ENCODE measurements at places on chromosomes 2 and 18.
A peak's percentile ranks its signal among the peaks of the same experiment; 100 is the strongest.

GRCh38 chr2:65922794-65923193, 490.4 kb upstream of the SPRED2 start:
- peak; percentile 79 for DNase-seq

- DNase-seq = no peak
Measured at GRCh38 chr2:59968441-59968840, 585.0 kb downstream of the BCL11A start.

GRCh38 chr2:25286025-25286400, 55.7 kb downstream of the DNMT3A start:
- peak; percentile 73 for DNase-seq

- DNase-seq = no peak
Measured at GRCh38 chr2:45925026-45925425, 273.6 kb downstream of the PRKCE start.

DNA sequence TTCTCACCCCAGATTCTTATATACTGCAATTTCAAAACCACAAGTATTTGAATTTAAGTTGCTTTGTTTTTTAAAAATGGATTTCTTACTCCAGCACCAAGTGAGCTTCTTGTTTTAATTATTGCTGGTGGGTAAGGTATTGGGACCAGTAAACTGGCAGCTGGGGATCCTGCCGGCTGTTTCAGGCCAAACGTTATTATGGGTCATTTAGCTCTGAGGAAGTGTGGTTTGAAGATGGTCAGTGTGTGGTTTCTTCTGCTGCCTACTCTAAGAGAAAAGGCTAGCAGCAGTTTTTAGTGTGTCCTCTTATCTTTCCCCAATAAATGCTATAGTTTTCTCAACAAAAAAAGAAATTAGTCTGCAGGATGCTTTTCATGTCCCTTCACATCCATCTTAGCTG, 30.6 kb downstream of the CFAP221 start:
- no peak for DNase-seq

DNA sequence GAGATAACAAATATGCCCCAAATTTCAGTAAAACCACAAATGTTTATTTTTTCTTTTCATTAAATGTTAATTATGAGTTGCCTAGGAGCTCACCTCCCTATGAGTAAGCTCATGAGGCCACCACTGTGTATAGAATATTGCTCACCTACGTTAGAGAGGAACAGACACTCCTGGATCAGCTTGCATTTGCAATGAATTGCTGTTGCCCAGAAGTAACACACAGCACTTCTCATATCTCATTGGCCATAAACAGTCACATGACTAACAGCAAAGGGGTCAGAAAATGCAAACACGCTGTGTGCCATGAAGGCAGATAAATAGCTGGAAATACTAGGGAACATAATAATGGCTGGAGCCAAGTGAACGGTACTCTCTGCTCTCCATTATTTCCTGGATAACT, 89.0 kb upstream of the GALNT5 start:
- no peak for DNase-seq

- peak; percentile 43 for DNase-seq
Measured at GRCh38 chr2:224946895-224947294, 95.4 kb downstream of the DOCK10 start.

DNA sequence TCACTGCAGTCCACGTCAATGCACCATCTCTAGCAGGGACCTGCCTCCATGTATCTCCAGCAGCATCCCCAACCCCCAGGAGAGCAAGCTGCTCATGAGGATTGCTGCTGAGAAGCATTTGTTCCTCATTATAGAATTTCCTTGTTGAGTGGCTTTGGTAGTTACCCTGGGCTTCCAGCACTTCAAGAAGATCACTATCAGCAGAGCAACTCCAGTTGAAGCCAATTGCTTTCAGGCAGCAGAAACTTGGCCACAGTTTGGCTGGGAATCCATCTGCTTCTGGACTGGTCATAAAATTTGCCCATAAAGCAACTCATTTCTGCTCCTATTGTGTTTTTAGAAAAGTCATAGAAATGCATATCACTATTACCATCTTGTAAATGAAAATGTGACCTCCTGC, 17.4 kb downstream of the TRPM8 start:
- DNase-seq = no peak

DNA sequence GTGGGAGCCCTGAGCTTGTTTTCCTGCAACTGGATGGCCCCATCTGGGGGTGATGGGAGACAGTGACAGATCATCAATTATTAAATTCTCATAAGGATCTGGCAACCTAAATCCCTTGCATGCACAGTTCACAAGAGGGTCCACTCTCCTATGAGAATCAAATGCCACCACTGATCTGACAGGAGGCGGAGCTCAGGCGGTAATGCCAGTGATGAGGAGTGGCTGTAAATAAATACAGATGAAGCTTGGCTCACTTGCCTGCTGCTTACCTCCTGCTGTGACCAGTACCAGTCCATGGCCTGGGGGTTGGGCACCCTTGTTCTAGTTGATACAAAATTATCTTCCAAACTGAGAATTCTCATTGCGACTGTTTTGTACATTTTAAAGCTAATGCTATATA, 258.6 kb downstream of the CTNNA2 start:
- DNase-seq = no peak

- DNase-seq = peak; percentile 59
Measured at GRCh38 chr18:61502472-61502871, 169.2 kb downstream of the CDH20 start.

DNA sequence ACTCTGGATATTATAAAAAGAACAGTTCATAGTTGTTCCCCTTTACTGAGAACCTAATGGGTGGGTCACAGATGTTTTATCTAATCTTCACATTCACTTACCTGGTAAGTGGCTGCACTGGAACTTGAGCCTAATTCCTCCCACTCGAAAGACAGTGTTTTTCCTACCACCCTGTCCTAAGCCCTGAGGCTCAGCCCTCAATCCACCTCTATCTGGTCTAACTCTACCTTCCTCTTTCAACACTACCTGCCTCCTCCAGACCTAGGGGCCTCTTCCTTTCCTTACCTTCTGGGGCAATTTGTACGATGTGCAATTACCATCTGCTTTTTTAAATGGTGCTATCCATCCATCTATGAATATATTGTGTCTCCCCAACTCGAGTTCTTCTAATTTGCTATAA, 9.7 kb upstream of the KIF3C start:
- DNase-seq = no peak

GRCh38 chr2:62504657-62505056, 1.3 kb downstream of the TMEM17 start:
- peak; percentile 8 for DNase-seq

DNA sequence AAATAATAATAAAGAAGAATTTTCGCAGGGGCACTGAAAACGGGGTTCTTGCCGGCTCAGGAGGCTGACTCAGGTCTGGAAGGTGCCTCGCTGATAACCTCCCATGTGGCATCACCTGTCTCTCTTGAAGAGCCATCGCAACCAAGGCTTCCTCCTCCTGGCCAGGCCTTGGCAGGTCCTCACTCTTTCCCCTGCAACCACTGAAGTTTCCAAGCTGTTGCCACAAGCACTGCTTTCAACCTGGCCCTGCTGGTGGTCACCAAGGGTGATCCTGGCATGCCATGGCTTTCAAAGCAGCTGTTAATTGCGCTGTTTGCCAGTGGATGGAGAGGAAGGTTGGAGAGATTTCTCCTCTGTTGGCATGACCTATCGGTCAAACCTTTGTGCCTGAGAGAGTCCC, 163.6 kb upstream of the COPS8 start:
- no peak for DNase-seq

- DNase-seq = peak; percentile 7
Measured at GRCh38 chr2:75361486-75361885, 162.2 kb upstream of the TACR1 start.

DNA sequence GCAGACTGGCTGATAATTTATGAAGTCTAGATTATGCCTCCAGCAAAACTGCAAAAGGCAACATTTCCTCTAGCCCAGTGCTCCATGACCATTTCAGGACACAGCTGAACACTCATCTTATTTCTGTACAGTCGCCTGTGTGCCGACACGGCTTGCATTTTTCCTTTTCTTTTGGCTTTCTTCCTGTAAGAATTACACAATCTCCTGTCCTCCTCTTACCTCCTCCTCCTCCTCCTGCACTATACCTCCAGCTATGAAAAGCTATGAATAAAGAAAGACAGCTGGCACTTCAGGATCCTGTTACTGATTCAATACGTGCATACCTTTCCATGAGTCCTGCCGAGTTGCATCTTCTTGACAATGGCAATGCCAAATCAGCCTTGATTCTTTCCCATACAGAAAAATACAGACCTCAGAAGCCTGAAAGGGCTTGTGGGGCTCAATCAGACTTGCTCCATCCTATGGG, 32.2 kb upstream of the TRIB2 start:
- DNase-seq = no peak

DNA sequence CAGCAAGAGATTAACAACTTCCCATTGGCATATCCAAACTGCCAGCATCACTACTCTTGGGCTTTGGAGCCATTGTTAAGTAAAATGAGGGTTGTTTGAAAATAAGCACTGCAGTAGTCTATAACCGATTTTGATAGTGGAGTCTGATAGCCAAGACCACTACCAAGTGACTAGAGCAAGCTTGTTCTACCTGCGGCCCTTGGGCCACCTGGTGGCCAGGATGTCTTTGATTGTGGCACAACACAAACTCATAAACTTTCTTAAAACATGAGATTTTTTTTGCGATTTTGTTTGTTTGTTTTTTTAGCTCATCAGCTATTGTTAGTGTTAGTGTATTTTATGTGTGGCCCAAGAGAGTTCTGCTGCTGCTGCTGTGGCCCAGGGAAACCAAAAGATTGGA, 11.0 kb downstream of the UBE2E3 start:
- DNase-seq = no peak

DNA sequence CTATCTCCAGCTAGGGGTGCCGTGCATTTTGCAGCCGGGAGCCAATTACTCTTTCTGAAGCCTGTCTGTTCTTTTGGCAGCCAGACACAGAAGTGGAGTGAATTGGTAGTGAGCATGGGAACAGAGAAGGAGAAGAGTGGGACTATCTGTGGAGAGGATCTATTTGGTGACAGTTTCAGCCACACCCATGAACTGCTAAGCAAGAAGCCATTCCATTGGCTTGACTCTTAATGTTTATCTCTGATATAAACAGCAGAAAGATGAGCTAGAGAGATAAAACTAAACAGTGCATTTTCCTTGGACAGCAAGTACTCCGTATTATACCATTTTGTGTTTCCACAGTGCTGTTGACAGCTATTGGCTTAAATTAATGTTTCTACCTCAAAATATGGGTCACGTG, 259.6 kb upstream of the THUMPD2 start:
- no peak for DNase-seq

DNA sequence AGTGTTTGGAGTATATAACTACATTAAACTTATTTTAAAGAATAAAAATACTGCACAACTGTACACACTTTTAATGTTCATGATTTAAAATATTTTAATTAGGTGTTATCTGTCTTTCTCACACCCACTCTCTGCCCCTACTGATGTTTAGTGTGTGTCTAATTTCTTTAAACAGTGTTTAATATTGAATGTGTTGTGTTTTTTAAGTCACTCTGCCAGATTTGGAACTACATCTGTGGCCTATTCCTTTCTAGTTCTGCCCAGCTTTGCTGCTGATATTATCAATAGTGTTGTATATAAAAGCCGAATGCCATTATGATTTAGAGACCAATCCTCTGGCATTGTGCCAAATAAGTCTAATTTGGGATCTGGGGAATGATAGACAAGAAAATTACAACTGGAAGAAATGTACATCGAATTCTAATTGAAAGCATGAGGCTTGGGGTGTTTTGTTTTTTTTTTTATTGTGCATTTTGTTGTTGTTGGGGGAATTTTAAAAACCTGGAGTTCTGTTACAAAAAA, 398.0 kb downstream of the CPS1 start:
- DNase-seq = no peak

DNA sequence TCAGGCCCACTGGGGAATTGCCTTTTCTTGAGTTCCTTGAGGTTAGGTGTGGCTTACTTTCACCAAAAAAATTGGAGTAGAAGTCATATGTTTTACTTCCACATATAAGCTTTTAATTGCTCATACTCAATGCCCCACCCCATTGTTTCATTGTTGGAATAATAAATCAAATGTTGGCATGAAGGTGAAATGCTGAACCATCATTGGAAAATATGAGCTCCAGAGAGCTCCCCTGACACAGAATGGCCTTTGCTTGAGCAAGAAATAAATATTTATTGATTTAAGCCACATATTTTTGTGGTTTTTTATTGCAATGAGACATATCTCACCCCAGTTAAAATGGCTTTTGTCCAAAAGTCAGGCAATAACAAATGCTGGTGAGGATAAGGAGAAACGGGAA, 167.3 kb upstream of the SRD5A2 start:
- no peak for DNase-seq

DNA sequence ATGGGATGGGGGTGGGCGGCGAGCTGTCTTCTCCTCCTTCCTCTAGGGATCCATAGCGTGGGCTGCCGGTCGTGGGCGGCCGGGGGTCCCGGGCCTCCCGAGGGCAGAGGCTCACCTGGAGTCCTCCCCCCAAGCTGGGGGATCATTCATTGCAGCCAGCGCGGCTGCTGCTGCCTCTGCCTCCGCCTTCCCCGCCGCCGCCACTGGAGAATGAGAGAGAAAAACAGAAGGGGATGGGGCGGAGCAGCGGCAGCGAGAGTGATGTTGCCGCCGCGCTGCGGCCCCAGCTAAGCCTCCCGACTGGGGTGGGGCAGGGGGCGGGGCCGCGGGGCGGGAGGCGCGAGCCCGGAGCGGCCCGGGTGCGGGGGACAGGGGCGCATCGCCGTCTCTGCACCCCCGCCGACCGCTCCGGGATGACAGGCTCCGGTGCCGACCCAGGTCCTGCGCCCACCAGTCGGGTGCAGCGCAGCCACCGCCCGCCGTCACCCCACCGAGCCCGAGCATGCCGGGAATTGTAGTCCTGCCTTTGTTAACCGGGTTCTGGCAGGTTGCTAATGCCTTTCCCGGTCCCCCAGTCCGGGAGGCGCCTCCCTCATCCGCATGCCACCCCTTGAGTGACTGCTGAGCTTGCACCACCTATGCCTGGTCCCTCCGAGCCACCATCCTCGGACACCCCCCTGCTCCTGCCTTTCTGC, at the start of gene KIF3C:
TSS of gene KIF3C (minus strand) at position 225 of the 695 bp plus-strand sequence. CDS start 580 bp downstream, outside the sequence.
- peak; percentile 67 for DNase-seq

DNA sequence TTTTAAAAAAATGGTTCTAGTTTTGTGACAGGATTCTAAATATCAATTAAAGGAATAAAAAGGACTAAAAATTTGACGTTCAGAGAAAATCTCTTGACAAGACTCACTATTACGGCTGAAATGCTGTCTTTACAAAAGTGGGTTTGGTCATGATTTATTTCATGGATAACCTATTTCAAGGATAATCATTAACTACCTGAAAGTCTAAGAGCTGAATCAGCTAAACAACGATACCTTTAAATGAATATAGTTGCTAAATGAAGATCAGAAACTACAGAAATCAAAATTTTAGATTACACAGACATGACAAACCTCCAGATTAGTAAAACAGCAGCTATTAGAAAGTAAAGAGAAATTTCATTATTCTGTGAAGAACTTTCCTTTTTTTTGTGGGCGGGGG, 35.7 kb downstream of the RTTN start:
- DNase-seq = no peak

DNA sequence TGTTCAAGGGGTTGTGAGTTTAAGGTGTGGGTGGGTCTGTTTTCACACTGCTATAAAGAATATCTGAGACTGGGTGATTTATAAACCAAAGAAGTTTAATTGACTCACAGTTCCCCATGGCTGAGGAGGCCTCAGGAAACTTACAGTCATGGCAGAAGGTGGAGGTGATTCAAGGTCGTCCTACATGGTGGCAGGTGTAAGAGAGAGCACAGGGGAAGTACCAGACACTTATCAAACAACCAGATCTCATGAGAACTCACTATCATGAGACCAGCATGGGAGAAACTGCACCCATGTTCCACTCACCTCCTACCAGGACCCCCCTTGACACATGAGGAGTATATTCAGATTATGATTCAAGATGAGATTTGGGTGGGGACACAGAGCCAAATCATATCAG, 38.0 kb downstream of the RHBDD1 start:
- DNase-seq = no peak

- DNase-seq = no peak
Measured at GRCh38 chr18:58021504-58021903, 22.5 kb upstream of the NEDD4L start.

All from KBM-7 (cell line).